Activated CD8-positive, alpha-beta memory T cell treated with anti-CD3 and anti-CD28 coated beads for 1 hour (primary cell): ENCODE measurements at places on chromosomes 3 and 15.

GRCh38 chr15:59237924-59238331 lies 31.3 kb downstream of the LDHAL6B start:
- no peak for DNase-seq

DNA sequence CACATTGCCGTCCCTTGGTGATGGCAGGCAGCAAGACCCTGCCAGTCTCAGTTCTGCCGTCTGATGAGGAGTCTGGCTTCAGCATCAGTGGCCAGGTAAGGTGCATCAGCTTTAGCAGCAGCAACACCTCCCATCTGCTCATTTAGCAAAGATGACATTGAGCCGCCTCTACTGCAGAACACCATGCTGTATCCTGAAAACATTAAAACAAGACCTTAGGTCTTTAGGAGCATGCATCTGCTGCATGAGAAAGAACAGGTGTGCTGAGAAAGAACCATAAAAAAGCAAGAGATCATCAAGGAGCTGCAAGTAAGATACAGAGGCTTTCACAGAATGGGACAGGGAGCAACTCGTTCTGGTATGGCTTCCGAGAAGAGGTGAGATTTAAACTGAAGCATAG lies 87.5 kb downstream of the SCN11A start:
- DNase-seq, result no peak

DNA sequence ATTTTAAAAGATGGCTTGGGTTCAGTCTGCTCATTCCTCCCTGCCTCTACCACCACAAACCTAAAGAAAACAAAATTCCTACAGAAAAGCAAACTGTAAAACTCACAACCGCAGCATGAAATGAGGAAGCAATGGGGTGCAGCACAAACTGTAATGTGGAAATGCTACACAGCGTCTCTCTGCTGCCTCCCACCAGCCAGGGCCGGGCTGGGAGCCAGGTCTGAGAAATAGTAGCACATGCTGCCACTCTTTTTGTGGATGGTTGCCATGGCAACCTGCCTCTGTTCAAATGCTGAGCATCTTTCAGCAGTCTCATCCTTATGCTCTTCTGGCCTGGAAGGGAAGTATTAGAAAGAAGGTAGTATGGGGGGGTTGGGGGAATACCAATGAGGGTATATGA lies 55.4 kb downstream of the EOMES start:
- no peak for DNase-seq

- no peak for DNase-seq
Measured at GRCh38 chr3:100561459-100562158, 47.8 kb upstream of the ADGRG7 start.

DNA sequence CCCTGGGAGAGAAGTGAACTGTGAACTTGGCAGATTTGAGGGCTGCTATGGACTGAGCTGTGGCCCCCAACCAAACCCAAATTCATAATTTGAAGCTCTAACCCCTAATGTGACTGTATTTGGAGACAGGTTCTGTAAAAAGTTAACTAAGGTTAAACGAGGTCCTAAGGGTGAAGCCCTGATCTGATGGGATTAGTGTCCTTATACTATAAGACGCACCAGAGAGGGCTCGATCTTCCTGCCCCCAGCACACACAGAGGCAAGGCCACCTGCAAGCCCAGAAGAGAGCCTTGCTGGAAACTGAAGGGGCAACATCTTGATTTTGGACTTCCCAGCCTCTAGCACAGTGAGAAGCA lies 34.0 kb downstream of the TKT start:
- no peak for DNase-seq

GRCh38 chr3:99805160-99805559 lies 12.5 kb upstream of the CMSS1 start:
- DNase-seq, result no peak

- no peak for DNase-seq
Measured at GRCh38 chr3:58484045-58484721, 7.7 kb upstream of the KCTD6 start.

GRCh38 chr3:34196914-34197313 lies 398.5 kb downstream of the PDCD6IP start:
- DNase-seq, result no peak

GRCh38 chr15:30043211-30043655 lies 39.5 kb upstream of the GOLGA8J start:
- no peak for DNase-seq

GRCh38 chr3:172438186-172438585 lies 10.1 kb downstream of the GHSR start:
- DNase-seq, result no peak
